Liver (tissue), 10 donors: ENCODE measurements at places on chromosomes 7 and 10. TPM values are rescaled to one million over a fixed set of nuclear protein-coding genes. Genes with fewer than 3 reads are reported as not detected.

AKR1C2 gene
- 129 TPM for total RNA-seq

GRCh38 chr7:6228361-6229229 lies 43.8 kb downstream of the CYTH3 start:
- no peak for DNase-seq

CSGALNACT2 gene
- 11.0 TPM for total RNA-seq

CALML3 gene
- total RNA-seq = not detected

GRCh38 chr7:90599038-90599437 lies 2.9 kb downstream of the CDK14 start:
- DNase-seq = no peak

TUBAL3 gene
- total RNA-seq = 0.75 TPM

DNA sequence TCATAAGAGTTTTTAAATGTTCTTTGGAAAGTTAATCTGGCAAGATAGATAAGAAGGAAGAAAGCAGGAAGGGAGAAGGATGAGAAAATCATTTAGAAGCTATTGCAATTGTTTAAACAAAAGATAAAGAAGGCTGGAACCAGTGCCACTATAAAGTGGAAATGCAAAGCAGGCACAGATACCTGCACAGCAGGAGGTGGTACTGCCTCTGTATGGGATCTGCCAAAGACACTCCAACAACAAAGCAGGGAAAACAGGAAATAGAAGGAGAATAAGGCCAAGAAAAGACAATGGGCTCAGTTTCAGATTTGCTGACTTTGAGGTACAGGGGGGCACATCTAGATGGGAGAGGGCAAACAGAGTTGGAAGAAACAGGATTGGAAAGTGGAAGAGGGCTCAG lies 138.6 kb downstream of the PPP1R17 start:
- DNase-seq = no peak

GRCh38 chr7:90858546-90858945 lies 262.4 kb downstream of the CDK14 start:
- no peak for DNase-seq

GRCh38 chr10:108561649-108562048 lies 1361.7 kb downstream of the XPNPEP1 start:
- no peak for DNase-seq

SMKR1 gene
- not detected for total RNA-seq

SPDYE16 gene
- total RNA-seq = 0.28 TPM

DNA sequence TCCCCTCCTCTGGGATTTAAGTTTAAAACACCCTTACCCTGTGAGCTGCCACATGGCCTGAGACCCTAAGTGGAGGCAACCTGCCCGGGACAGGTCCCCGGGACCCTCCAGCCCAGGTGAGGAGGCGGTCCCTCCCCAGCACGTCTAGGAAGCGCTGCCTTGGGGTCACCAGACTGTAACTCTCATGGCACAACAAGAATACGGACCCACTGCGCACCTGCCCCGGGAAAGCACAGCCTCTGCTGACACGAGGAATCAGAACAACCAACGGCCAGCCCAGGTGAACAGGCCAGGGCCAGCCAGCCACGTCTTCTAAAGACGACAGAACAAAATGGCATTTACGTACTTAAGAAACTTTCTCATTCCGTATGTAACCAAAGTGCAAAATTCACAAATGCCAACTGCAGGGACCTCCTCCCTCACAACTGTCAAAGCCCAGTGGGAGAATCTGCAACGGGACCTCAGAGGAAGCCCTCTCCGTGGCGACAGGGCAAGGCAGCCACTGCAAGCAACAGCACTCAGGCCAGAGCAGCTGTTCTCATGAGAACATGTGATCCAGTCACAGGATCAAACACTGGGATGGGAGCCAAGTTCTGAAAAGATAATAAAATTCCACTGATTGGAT lies 208.4 kb downstream of the DIP2C start:
- no peak for DNase-seq

- DNase-seq = no peak
Observed at GRCh38 chr7:157318015-157318706, 18.6 kb upstream of the DNAJB6 start.

BMPER gene
- 6.2 TPM for total RNA-seq

- DNase-seq = no peak
Observed at GRCh38 chr10:92657024-92657423, 32.7 kb upstream of the HHEX start.

- no peak for DNase-seq
Observed at GRCh38 chr10:80655898-80656297, 118.2 kb downstream of the SH2D4B start.

GRCh38 chr7:28729281-28729680 lies 228.8 kb downstream of the TRIL start:
- no peak for DNase-seq

DNA sequence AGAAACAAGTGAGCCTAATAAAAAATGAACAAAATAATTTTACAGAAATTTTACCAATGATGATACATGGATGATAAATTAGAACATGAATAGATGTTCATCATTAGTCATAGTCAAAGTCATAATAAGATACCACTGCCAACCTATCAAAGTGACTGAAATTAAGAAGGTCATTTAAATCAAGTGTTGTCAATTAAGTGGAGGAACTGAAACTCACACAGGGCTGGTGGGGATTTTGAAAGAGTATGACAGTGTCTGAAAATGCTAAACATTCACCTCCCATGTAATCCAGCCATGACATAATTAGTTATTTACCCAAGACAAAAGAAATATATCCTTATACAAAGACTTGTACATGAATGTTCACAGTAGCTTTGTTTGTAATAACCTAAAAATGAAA lies 57.1 kb upstream of the DYNC1I1 start:
- no peak for DNase-seq

ACTL6B gene
- not detected for total RNA-seq

DNA sequence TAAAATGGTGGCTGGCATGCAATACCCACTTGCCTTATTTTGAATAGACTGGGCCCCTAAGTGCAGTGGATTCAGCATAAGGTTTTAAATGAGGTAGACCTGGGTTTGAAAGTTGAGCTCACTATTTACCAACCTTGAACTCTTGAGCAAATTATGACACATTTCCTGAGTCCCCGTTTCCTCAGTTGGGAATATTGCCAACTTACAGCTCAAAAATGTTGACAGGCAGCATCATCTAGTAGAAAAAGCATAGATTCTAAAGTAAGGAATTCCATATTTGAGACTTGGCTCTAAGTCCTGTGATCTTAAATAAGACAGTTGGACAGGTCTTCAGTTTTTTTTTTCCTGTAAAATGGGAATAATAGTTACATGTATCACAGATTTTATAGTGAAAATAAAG lies 305.5 kb downstream of the ACTR3B start:
- no peak for DNase-seq

NEUROD6 gene
- total RNA-seq = not detected

PGAM2 gene
- 2.3 TPM for total RNA-seq

DNA sequence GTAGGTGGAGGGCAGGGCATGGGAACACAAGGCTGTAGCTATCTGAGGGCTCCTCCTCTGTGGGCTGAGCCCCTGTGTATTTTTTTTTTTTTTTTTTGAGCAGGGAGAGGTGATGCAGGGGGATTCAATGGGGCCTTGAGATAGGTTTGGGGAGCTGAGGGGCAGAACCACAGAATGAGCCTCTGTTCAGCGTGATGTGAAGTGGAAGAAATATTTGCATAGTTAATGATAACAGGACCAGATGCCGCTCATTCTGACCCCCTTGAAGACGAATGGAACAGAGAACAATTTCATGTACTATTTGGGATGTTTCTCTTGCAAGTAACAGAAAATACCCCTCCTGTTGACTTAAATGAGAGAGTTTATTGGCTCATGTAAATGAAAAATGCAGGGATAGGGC lies 69.7 kb upstream of the EMX2 start:
- DNase-seq = no peak

DNA sequence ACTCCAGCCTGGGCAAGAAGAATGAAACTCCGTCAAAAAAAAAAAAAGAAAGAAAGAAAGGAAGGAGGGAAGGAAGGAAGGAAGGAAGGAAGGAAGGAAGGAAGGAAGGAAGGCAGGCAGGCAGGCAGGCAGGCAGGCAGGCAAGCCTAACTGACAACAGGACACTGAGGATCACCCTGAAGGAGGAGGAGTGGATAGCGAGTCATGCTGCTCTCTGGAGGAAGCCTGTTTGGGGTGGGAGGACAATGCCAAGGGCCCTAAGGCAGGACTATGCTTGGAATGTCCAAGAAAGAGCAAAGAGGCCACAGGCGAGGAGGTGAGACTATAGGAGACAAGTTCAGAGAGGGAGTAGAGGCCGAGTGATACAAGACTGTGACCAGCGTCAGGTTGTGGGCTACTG lies 107.0 kb upstream of the PARD3 start:
- DNase-seq = no peak

GRCh38 chr10:104641937-104642657 lies 1.0 kb downstream of the SORCS3 start:
- DNase-seq = no peak

LRGUK gene
- 0.09 TPM for total RNA-seq

KLLN gene
- 0.42 TPM for total RNA-seq

PLAC9 gene
- total RNA-seq = 0.67 TPM
